Activated naive CD8-positive, alpha-beta T cell treated with anti-CD3 and anti-CD28 coated beads, Interleukin-2, amount 10 ng/mL, durations not matched to agents 7 days and 5 days (primary cell): ENCODE measurements at places on chromosomes 4 and X. TPM values are rescaled to one million over a fixed set of nuclear protein-coding genes. Genes with fewer than 3 reads are reported as not detected.

DNA sequence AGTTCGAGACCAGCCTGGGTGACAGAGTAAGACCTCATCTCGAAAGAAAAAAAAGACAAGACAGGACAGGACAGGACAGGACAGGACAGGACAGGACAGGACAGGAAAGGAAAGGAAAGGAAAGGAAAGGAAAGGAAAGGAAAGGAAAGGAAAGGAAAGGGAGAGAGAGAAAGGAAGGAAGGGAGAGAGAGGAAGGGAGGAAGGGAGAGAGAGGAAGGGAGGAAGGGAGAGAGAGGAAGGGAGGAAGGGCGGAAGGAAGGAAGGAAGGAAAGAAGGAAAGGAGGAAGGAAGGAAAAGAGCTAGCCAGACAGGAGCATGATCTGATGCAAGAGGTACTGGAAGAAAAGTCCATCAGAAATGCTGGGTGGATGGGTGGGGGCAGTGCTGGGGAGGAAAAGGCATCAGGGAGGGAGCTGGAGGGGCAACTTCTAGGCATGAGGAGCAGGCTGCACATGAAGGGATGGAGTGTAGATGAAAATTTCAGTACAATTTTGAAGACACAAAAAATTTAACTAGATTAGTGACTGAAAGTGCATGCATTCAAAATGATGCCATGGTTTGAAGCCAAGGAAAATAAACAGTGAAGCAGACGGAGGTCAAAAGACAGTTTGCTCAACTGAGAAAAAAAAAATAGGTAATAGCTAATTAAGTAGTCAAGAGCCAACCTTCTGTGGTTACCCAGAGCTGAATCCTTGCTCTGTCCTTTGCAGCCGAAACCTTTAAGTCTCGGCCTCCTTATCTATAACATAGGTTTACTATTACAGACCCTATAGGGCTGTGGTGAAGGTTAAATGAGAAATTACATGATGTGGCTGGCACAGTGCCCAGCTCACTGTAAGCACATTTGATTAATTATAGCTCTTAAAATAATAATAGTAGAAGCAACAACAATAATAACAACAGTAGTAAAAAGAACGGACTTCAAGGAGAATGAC lies 59.9 kb downstream of the ZNF827 start:
- DNase-seq: no peak

DNA sequence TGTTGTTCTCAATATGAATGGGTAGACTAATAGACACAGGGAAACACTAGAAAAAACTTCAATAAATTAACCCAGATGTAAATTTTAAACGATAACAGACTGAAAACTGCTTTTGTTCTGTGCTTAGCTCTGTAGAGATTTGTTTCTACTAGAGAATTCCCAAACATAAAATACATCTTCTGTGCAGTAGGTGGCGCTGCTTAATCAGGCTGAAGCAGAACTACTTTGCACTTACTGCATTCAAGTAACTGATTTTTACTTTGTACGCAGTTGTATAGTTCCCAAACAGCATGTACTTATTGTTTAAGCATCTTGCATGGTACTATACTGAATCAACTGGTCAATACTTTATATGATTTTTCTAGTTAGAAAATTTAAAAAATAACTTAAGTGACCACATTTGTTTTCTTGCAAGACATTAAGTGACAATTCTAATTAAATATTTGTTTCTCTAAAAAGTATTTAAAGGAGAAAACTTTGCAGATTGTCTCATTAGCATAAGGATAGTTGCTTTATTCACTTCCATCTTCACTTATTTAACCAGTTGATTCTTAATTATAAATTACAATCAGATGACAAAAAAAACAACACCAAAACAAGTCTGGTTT lies 490.6 kb downstream of the IL15 start:
- no peak for DNase-seq

DNA sequence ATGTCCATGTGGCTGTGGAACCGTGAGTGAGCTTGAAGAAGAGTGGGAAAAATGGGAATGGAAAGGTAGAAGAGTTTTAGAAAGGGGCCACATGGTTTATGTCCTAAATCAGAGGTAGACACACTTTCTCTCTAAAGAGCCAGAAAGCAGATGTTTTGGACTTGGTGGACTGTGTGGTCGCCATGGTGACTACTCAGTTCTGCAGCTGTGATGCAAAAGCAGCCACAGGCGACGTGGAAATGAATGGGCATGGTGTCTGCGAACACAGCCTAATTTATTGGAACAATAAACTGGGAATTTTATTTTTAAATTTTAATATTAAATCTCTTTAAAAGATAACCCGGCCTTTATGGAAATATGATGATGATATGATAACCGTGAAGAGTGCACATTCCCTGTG lies 386.0 kb upstream of the FAT1 start:
- no peak for DNase-seq

IBSP gene
- not detected for total RNA-seq

DNA sequence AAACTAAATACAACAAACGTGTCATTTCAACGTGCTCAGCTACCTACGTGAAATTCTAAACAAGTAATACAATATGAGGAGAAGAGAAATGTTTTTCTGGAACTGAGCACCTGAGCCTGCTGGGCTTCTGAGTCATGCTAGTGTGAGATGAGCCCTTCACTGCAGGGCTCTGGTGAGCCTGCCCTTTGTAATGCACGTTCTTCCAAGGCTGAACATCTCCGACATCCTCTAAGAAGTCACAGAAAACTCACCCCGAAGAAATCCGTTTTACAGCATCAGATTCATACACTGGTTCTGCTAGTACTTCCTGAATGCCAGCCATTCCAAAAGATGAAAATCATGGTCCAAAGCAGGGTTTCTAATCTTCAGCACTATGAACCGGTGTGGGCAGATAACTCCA lies 157.1 kb downstream of the AMELX start:
- no peak for DNase-seq
